Cerebellum (tissue), 4 donors: ENCODE measurements at places on chromosomes 7 and 10. TPM values are rescaled to one million over a fixed set of nuclear protein-coding genes. Genes with fewer than 3 reads are reported as not detected.

GSTO2 gene
- total RNA-seq: 2.2 TPM

CAMK1D gene
- 10.8 TPM for total RNA-seq

FOXP2 gene
- total RNA-seq: 228 TPM

SGCE gene
- 118 TPM for total RNA-seq

ORC5 gene
- 40.6 TPM for total RNA-seq
